ENCODE measurements at places on chromosomes 6 and 20. TPM values are rescaled to one million over a fixed set of nuclear protein-coding genes. Genes with fewer than 3 reads are reported as not detected.

DNA sequence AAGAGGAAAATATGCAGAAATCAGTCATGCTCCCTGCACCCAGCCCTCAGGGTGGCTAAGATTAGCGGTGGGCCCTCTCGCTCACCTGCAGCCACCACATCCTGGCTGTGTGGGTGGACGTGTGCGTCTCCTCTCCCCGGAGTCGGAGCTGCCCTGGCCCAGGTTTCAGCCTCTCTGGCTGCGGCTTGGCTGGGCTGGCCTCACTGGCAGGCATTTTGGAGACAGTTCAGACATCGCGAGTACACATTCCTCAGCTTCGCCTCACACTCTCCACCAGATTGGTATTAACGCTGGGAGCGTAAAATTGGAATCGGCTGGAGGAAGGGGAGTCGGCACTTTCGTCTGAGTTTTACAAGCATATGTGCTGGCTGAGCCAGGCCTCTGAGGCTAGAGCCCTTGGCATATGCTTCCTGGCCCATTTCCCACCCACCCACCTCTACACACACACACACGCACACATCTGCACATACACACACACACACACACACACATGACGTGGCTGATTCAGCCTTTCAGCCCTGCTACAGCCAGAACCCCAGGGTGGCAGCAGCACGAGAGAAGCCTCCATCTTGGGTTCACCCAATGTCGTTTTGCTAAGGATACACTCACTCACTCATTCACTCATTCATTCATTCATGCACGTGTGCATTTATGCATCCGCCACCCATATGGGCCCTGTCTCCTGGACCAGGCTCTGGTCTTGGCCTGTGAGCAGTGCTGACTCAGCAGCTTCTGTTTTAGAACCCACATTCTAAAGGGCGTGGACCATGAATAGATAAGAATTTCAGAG lies 42.9 kb downstream of the BCAS4 start:
- DNase-seq = peak; percentile 21

DNA sequence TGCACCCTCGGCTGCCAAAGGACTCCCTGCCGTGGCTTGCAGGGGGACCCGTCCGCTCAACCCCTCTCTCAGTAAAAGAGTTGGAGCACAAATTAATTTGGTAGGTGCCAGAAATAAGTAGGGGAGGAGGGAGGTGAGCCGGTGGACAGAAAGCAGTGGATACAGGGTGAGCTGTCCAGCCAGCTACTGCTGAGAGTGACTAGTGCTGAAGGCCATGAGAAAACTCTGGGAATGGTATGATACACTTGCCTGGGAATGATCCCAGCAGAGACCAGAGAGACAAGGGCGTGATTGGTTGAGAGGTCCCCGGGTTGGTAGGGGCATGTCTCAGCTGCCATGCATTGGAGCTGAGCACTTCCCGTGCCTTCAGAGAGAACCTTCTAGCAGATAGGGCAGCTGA lies 15.7 kb downstream of the FOXQ1 start:
- DNase-seq = no peak

GRCh38 chr6:36219081-36219480 lies 22.5 kb downstream of the BRPF3 start:
- no peak for DNase-seq

GRCh38 chr20:23667666-23668065 lies 21.2 kb downstream of the CST4 start:
- no peak for DNase-seq

GRCh38 chr6:55826941-55827340 lies 48.4 kb downstream of the BMP5 start:
- DNase-seq = no peak

- DNase-seq = no peak
These were observed 190.3 kb upstream of the SHLD1 start for GRCh38 chr20:5559945-5560344.

DNA sequence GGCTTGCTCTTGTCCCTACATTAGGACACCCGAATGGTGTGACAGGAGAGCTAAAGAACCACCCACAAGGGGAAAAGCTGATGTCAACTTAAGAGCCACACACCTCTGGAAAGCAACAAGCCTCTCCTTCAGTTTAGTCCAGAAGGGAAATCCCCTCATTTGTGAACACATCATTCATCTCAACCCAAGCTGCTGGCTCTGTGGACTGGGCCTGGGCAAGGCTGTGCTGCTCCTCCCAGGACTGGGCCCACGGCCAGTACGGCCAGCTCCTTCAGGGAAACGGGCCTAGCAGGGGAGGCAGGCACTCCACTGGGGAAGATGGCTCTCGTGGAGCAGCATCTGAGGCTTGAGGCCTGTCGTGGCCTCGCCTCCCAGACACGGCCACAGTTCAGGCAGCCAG lies 12.8 kb upstream of the SLC4A11 start:
- no peak for DNase-seq

DNA sequence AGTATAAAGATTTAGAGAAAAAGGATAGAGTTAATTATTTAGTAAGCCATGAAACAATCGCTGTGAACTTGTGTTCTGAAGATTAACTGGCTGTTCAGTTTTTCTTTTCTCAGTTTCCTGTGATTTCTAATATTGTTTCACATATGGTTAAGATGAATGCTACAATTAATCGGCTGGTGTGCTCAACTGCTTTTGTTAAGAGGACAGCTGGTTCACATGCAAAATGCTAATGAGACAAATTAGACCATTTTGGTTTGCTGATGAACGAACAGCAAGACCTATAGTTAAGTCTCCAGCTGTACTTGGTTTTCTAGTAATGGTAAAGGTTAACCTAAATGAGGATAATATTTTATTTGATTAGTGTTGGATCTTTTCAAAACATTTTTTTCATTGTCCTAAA lies 10.8 kb upstream of the NHSL1 start:
- DNase-seq = no peak

DNA sequence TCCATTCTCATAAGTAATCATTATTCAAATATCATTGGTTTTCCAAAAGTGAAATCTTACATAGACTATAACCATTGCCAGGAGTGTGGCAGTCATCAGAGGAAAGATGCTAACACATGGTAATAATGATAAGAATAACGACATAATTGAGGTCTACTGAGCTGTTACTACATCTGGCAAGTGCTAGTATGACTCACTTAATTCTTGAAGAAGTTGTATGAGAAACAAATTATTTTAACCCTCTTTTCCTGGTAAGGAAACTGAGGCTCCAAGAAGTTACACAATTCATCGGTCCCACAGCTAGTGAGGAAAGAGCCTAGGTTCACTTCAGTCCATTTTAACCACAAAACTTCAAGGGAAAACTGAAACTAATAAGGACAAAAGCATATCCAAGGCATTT lies 335.6 kb upstream of the BTBD3 start:
- no peak for DNase-seq

DNA sequence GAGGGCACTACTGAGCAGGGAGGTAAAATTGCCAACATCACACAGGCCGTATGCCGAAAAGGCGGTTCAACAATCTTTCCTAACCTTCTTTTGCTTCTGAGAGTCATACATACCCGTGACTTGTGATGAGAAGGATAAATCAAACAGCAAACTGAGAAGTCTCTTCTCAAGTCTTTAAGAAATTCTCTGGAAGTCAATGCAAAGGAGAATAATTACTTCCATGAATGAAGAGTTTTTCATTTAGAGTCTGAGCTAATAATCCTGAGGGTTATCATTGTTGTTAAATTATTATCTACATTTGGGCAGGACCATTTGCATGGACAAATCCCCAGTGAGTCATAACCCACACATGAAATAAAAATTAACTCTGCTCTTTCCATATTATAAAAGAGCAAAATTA lies 22.4 kb upstream of the ILRUN start:
- DNase-seq = no peak

GRCh38 chr20:62682912-62683517 lies 25.6 kb upstream of the NTSR1 start:
- DNase-seq = no peak

The AIF1 gene
- total RNA-seq = 11.3 TPM

The ISM1 gene
- total RNA-seq = not detected

The SLX4IP gene
- total RNA-seq = 6.2 TPM

The STX11 gene
- total RNA-seq = 23.8 TPM
